A549 treated with ZK216348 at 1 μM for 4 hours (cell line): ENCODE measurements at places on chromosomes 1 and 21. TPM values are rescaled to one million over a fixed set of nuclear protein-coding genes. Genes with fewer than 3 reads are reported as not detected.

Gene OR2T29
- not detected in 5 replicates for total RNA-seq

Gene FMOD
- total RNA-seq: 0.06 to 0.21 TPM in 2 of 5 replicates, not detected in the others

Gene ESPN
- total RNA-seq: 0.17 to 0.54 TPM (median 0.40 TPM) in 4 of 5 replicates, not detected in the other

Gene TOE1
- 11.8 to 13.6 TPM (median 12.5 TPM) in 5 replicates for total RNA-seq

Gene SLC35E2B
- total RNA-seq: 9.1 to 14.2 TPM (median 12.3 TPM) in 5 replicates

Gene MCOLN3
- 2.4 to 3.9 TPM (median 3.5 TPM) in 5 replicates for total RNA-seq

Gene DIPK1A
- total RNA-seq: 5.3 to 9.5 TPM (median 8.8 TPM) in 5 replicates
